ENCODE measurements at places on chromosomes 16 and 17.

DNA sequence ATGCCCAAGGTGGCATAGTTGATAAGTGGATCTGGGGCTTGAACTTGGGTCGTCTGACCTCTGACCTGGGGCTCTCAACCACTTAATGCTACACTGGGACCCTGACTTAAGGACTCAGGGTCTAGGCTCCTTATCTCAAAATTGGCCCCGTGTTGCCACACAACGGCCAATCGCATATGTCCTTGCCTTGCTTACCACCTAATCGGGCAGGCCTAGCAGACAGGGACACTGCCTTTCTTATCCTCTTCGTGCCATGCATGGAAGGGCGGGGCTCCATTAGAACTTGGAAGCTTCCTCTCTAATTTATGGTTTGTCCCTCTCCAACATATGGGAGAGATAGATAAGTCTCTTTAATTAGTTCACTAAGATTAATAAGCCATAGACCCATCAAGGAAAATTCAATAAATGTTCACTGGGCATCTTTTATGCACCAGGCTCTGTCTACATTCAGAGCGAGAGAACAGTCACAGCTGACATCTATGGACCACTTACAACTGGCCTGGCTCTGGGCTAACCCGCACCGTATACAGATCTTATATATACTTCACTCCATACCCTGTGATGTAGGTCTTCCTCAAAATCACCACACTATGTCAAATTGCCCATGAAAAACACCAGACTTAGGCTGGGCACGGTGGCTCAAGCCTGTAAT lies 35.1 kb downstream of the CDH1 start:
- no peak for DNase-seq

DNA sequence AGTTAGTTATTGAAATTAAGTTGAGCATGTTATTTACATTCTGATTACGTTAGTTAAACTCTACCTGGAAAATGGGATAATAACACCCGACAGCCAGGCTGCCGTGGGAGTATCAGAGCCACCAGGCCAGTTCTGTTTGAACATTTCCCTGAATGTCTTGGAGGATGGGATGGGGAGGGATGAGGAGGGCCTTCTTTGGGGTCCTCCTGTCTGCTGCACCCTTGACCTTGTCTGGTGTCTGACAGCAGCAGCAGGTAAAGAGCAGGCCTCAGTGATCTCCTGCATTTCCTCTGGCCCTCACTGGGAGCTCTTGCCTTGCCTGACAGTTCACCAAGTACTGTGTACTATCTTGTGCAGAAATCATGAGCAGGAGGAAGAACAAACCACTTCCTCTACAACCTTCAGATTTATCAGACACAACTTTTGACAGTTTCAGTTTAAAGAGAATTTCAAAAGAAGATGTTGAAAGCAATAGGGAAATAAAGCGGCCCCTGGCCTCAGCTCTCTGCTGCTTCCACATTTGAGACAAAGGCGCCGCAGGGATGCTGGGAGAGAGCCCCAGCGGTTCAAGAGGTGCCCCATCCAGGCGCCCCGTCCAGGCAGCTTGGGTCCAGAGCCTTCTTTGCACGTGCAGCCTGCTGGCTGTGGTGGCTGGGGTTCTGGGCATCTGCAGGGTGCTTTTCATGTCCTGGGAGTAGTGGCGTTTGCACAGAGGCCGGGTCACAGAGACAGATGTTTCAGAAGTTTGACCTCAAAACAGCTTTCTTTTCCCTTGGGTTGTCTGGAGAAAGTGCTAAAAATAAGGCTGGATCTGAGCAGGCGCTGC lies 25.3 kb downstream of the CMIP start:
- DNase-seq: no peak

DNA sequence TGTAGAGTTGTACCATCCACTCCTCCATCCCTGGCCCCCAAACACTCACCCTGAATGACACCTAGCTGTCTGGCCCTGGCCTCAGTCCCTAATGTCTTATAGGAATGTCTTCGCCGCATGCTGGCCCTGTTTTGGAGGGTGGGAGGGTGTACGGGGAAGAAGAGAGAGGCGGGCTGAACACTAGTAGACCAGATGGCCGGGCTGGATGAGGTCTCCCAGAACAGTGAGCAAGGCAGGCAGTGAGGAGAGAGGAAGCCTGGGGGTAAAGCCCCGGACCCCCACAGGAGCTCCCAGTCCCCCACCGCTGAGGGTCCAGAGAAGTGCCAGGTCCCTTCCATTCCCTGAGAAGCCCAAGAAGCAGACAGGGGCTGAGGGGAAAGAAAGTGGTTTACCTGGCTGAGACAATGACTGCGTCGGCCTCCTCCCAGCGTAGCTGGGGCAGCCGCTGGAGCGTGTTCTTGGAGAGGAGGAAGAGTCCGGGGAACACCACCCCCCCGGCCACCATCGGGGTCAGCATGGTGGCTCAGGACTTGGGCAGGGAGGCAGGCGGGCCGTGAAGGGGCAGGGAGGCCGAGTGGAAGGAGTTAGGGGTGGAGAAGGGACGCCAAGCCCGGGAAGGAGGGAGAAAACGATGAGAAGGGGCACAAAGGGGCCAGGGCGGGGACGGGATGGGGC lies 923 bp downstream of the TLCD3B start:
- no peak for DNase-seq

DNA sequence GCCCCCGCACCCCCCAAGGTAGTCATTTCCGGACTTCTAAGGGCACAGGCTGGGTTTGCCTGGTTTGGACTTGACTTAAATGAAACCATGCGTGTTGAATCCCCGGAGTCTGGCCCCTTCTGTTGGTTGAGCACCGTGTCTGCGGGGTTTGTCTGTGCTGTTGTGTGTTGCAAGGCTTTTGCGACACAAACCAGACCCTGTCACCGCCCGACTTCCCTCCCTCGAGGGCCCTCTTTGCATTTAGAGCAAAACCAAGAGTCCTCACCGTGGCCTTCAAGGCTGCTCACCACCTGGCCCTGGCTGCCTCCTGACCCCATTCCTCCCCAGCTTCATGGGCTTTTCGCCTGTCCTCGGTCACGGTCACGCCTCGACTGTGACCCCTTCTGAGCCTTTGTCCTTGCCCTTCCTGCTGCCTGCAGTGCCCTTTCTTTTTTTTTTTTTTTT lies 7.4 kb downstream of the CRISPLD2 start:
- DNase-seq: no peak

- no peak for DNase-seq
Observed at GRCh38 chr16:78249056-78249455, 149.6 kb downstream of the WWOX start.

DNA sequence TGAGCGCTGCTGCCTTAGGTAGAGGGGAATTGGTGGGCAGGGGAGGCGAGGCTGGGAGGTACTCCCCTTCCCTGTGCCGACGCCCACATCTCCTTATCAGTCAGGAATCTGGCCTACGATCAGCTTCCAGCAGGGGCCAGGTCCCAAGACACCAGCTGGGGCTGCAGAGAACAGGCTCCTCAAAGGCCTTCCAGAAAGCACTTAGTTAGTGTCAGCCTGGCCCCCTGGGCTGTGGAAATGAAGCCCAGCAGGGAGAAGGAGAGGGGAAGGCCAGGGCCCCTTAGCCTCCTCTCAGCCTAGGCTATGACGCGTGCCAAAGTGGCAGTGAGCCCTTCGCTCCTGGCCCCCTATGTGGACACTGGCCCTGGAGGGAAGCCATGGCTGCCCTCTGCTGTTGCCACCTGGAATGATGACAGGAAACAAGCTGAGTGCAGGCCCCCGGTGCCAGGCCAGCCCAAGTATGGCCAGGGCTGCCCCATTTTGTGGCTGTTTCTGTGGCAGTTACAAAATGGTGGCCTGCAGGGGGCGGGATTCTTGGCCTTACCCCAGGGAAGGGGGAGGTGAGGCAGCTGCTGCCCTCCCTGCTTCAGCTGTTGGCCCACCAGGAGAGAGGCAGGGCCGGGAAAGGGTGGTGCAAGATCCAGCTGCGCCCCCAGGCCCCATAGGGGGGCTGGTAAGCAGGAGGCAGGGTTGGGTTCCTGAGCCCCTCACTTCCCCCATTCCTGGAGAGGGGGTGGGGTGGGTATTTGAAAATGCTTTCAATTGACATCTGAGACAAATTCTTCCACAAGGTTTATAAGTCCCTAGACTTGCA lies 11.3 kb downstream of the TBX4 start:
- DNase-seq: no peak

GRCh38 chr16:10037751-10038150 lies 144.5 kb downstream of the GRIN2A start:
- DNase-seq: no peak

DNA sequence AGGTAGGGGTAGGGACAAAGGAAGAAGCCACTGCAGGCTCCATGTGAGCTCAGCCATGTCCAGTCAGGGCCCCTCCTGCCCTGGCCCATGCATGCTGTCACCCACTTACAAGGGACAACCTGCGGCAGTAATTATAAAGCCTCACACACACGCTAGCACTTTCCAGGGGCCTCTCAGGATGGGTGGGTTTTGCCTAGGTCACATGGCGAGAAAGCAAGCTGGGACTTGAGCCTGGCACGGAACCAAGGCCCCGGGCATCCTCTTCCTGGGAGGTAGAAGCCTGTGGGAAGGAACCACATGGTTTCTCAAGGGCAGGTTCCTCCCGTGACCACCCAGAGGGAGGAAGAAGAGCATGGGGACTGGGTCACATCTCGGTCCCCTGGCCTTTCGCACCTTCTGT lies 7.0 kb downstream of the ZNF319 start:
- no peak for DNase-seq

DNA sequence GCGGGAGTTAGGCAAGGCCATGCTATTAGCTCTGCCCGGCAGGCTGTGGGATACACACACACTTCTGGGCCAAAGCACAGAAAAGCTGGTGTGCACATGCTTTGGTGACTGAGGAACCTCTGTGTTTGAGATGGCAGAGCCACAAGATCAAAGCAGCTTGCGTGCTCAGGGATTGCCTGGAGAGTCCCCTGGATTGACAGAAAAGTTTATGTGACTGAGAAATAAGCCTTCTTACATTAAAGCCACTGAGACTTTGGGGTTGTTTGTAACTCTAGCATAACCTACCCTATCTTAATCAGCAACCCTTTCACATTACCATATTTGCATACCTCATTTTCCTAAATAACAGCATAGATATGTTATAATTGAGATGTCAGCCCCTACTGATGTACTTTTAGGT lies 69.3 kb downstream of the MYO1D start:
- no peak for DNase-seq

GRCh38 chr17:74433421-74434121 lies 1.7 kb downstream of the GPRC5C start:
- DNase-seq: no peak

GRCh38 chr17:72185564-72185963 lies 64.7 kb downstream of the SOX9 start:
- no peak for DNase-seq

GRCh38 chr16:35149550-35149949 lies 1690.1 kb downstream of the TP53TG3F start:
- no peak for DNase-seq

GRCh38 chr16:81830845-81831540 lies 51.9 kb downstream of the PLCG2 start:
- no peak for DNase-seq
